ENCODE measurements at places on chromosomes 7 and 10.

DNA sequence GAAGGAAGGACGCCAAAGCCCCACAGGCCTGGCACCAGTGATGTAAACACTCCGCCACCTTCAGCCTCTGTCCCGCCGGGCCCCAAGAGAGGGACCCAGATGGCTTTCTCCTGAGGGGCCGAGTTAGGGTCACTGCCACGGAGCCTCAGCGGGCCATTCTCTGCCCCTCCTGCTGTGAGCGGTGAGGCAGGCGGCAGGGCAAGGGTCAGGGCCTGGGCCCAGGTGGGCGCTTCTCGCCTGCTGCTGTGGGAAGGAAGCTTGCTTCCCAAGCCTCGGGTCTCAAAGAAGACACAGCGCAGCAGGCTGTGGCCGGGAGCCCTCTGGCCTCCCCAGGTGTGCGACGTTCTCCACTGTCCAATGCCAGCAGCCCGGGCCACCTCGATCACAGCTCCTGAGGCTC lies 84.8 kb downstream of the PROSER2 start:
- peak; percentile 52 for DNase-seq

DNA sequence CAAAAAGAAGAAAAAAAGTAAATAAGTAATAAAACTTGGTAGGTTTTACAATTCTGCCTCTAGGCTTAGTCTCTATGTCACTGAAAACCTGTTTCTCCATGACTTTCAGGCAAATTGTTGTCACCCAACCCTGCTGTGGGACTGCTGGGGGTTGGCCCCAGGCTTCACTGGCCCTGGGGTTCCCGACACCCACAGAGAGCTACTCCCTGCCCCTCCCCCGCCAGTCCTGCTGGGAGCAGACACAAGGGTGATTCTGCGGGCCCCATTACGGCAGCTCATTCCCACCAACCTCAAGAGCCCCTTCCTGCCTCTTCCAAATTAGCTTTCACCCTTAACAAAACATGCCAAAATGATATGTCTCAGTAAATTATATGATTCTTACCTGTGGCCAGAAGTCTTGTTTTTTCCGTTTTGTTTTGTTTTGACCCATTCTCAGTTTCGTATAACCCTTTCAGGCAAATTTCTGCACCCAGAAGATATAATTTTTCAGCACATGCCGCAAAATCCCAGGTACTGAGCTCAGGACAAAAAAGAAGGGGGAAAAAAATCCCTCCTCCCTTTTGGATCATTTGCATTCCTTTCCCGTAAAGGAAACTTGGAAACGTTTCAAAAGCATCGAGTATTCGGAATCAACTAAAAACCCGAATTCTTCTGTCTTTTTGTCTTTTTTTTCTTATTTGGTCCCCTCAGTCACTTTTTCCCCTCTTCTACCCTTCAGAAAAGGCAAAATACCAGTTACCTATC lies 27.8 kb downstream of the CHST15 start:
- no peak for DNase-seq

- no peak for DNase-seq
These were observed 203.3 kb downstream of the DIP2C start for GRCh38 chr10:486206-486605.

GRCh38 chr7:139727151-139727705 lies 50.6 kb downstream of the HIPK2 start:
- no peak for DNase-seq

- DNase-seq, result no peak
These were observed 53.5 kb downstream of the ZNF467 start for GRCh38 chr7:149719912-149720335.

- DNase-seq, result peak; percentile 85
These were observed 12.6 kb upstream of the CDH23 start for GRCh38 chr10:71383972-71384687.

DNA sequence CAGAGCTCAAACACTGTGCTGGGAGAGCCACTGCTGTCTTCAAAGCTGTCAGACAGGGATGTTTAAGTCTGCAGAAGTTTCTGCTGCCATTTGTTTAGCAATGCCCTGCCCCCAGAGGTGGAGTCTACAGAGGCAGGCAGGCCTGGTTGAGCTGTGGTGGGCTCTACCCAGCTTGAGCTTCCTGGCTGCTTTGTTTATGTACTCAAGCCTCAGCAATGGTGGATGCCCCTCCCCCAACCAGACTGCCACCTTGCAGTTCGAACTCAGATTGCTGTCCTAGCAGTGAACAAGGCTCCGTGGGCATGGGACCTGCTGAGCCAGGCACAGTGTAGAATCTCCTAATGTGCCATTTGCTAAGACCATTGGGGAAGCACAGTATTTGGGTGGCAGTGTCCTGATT lies 4.6 kb upstream of the CYP2C19 start:
- no peak for DNase-seq

- no peak for DNase-seq
These were observed 12.3 kb downstream of the ERCC6 start for GRCh38 chr10:49526619-49527018.

DNA sequence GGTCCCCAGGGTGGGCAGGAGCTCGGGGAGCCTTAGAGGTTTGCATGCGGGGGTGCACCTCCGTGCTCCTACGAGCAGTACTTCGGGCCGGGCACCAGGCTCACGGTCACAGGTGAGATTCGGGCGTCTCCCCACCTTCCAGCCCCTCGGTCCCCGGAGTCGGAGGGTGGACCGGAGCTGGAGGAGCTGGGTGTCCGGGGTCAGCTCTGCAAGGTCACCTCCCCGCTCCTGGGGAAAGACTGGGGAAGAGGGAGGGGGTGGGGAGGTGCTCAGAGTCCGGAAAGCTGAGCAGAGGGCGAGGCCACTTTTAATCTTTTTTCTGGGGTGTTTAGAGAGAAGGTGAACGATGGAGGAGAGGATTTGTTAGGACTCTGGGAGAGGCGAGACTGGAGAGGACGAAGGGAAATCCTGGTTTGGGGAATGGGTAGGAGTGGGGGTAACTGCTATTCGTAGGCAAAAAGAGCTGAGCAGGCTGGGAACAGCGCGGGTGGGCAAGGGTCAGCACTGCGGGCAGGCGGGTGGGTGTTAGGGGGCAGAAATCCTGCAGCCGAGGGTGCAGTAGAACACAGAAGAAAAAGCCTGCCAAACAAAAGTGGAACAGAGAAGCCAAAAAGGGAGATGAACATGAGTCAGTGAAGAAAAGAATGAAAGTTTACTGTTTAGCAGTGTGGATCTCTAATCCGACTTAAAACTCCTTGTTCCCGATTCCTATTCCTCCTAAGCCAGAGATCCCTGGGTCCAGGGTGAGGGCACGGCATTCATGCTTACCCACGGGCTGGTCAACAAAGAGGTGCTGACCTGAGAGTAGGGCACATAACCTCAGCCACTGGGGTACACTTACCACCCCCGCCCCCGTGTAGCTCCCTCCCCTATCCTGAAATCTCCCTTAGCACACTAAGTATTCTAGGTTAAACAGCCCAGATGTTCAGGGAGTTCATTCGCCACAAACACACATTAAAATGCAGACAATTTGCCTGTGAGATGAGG lies 26.9 kb downstream of the PRSS2 start:
- no peak for DNase-seq

- no peak for DNase-seq
These were observed 98.3 kb downstream of the CDH23 start for GRCh38 chr10:71494980-71495381.

GRCh38 chr7:74568658-74569057 lies 88.9 kb upstream of the GTF2I start:
- no peak for DNase-seq

DNA sequence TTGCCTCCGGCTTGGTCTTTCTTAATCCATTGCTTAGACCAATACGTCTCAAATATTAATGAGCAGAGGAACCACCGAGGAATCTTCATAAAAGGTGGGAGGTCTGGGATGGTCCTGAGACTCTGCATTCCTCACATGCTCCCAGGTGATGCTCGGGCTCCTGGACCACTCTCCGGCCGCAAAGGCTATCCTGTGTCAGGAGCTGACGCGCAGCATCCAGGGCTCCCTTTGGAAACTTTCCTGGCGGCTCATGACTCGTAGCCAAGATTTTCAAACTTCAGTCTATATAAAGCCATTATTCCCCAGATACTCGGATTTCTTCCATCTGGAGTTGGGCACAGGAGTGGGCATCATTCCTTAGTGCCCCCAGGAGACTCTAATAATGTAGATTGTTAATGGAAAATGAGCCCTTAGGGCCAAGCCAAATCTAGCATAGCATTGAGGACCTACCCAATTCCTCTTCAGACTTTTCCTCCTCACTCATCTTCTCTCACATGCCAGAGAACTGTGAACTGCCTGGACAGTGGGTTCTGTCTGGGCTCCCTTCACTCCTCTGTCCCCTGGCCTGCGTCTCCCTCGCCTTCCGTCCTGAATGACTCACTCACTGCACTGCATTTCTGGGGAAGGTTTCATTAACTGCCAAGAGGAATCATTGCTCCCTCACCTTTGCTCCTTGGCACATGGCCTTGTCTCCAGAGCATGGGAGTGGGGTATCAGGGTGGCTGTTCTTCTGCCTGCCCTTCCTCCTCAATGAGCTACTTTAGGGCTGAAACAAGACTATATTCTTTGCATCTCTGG lies 89.3 kb downstream of the MKI67 start:
- no peak for DNase-seq

DNA sequence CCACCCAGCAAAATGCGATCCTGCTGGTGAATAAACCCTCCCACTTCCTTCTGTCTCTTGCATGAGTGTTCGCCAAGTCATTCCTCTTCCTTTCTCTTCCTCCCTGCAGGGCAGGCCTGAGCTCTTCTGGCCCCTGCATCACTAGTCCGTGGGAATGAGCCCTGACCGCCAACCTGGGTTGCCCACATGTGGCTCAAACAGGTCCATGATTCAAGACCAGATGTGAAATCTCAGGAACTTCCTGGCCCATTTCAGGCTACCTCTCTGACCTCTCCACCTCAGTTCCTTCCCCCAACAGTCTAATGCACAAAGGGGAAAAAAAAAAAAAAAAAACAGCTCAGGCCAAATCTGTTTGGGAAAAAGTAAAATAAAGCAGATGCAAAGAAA lies 5.4 kb upstream of the YWHAG start:
- no peak for DNase-seq

DNA sequence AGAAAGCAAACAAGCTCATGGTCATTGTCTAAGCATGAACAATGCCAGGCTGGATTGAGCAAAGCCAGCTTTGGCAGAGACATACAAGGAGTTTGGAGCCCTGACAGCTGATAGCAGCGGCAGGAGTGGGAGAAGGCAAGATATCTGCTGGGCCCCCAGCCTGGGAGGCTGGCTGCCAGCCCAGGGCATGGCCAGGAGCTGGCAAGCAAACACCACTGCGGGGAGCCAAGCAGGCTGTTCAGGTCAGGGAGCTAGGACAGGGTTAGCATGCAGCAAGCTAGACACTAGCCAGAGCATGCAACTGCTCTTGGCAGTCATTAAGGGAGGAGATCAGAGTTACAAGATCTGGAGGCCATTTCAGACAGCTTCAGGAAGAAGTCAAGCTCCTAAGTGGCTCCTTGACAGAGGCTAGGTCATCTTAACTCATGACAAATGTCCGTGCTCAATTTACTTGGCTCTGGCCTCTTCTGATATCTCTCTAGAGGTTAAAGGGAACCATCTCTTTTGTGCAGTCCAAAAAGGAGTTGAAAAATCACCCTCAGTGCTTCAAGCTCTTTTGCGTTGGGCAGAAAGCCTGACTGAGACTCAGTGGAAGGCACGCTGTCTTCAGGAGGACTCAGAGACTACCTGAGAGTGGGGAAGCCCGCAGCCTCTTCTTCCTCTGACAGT lies 436.8 kb upstream of the C7orf33 start:
- DNase-seq, result peak; percentile 61

GRCh38 chr10:33122014-33122809 lies 164.2 kb upstream of the ITGB1 start:
- DNase-seq, result no peak

Data from sciatic nerve (tissue), 2 donors.